ENCODE measurements at places on chromosomes 2 and 18.

- DNase-seq: no peak
These were observed 149.1 kb downstream of the UBR3 start for GRCh38 chr2:169976335-169976851.

GRCh38 chr2:101751276-101751815 lies 53.8 kb downstream of the MAP4K4 start:
- DNase-seq: no peak

DNA sequence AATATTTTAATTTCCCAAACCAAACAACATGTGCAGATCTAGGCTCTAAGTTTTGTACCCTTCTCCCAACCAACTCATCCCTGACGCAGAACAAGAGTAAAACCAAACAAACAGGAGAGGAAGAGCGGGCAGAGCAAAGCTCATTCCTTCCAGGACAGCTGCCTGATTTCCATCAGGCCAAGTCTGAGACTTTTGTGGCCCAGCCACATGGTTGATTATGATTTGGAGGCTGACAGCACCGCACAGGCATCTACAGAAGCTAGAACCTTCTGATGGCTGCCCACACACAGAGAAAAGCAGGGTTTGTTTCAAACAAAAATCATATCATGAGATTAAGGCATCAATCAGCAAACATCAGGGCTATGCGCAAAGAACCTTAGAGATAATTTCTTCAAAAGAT lies 262.6 kb downstream of the TNS1 start:
- no peak for DNase-seq

DNA sequence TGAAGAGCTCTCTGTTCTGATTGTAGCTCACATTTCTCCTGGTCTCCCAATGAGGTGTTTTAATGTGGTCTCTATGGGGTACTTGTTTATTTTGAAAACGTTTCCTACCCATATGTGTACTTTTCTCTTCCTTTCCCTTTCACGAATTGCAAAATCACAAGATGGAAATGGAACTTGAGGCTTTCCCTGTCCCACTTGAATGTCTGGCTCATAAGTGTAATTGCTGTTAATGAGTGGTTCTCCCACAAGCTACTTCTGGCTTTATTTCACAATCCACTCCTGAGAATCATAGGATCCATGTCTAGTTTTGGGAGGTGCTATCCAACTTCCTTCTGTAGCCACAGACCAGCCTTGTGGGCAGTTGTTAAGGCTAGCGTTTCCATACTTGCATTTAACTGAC lies 81.1 kb upstream of the CAVIN2 start:
- peak; percentile 12 for DNase-seq

GRCh38 chr2:160394153-160394552 lies 99.5 kb downstream of the RBMS1 start:
- DNase-seq: no peak

- DNase-seq: peak; percentile 94
These were observed 43.4 kb downstream of the COLEC12 start for GRCh38 chr18:457140-457519.
